ENCODE measurements at places on chromosomes 5 and 9.

DNA sequence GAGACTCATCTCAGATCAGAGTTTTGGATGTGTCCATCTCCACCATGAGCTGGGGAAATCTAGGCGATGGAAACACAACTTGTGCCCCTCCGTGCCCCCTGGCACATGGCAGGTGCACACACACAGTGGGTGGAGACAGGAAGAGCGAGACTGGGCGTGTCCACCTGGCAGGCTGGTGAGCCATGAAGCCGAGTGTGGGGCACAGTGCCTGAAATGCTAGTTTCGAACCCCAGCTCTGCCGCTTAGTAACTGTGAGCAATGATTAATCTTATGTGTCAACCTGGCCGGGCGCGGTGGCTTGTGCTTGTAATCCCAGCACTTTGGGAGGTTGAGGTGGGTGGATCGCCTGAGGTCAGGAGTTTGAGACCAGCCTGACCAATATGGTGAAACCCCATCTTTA is 80.8 kb upstream of the RNU6ATAC start:
- DNase-seq, result peak; percentile 39

- DNase-seq, result no peak
These were observed 33.1 kb downstream of the FABP6 start for GRCh38 chr5:160262151-160263074.

GRCh38 chr9:3769646-3770045 is 243.8 kb upstream of the RFX3 start:
- DNase-seq, result no peak

DNA sequence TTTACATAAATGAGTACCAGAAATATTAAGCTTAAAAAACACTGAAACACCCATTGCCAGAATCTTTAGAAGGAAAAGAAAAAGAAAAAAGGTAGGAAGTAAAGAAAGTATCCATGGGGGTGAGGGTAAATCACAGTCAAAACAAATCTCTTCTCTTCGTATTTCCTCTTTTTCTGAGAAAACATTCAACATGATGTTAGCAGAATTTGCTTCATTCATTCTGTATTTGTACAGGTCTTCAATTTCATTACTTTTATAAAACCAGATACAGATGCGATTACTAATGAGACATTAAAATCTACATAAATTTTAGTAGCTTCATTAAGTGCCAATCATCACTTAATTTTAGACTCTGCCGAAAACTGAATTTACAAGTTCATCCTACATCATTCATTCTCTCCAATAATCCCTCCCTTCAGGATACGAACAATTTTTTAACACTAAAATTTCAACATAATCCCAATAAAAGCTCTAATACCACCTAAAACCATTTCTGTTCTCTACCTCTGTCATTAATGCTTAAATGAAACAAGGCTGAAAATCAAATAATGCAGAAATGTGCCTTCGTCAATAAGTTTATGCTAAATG is 7.0 kb downstream of the NR3C1 start:
- no peak for DNase-seq
